Activated naive CD8-positive, alpha-beta T cell treated with anti-CD3 and anti-CD28 coated beads, Interleukin-2, amount 10 ng/mL, durations not matched to agents 7 days and 5 days (primary cell): ENCODE measurements at places on chromosomes 7 and 10.

GRCh38 chr10:101941871-101942270 is 98.3 kb upstream of the KCNIP2 start:
- no peak for DNase-seq

GRCh38 chr7:53661645-53662217 is 626.3 kb downstream of the POM121L12 start:
- no peak for DNase-seq

- no peak for DNase-seq
Observed at GRCh38 chr7:43517464-43517863, 65.4 kb upstream of the STK17A start.

DNA sequence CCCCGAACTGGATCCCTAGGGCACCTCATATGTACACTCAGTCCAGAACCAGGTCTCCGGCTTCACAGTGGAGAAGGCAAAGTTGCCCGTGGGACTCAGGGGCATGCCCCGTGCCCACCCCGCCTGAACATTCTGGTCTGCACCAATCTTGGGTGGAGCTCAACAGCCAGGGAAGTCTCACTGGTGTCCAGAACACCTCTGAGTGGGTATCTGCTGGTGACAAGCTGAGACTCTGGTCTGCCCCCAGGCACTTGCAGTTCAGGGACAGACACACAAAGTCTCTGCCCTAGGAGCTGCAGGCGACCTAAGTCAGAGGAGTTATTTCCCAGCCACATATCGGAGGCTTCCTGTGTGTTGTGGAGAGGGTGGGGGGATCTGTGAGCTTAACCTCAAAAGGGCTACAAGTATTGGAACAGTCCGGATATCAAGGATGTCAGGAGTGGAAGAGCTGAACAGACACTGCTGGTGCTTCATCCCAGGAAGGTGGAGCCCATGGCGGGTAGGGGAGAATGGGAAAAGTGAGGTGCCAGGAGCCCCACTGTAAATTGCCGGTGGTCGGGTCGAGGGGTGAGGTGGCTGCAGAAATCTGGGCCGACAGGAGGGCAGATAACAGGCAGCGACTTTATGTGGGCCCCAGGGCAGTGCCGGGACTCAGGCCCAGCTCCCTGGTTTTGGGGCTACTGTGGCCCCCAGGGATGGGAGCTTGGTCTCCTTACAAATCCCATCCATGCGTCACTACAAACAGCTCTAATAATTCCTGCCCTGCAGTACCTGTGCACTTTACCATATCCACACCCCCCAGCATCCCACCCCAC is 8.6 kb upstream of the TLX1 start:
- DNase-seq: no peak

DNA sequence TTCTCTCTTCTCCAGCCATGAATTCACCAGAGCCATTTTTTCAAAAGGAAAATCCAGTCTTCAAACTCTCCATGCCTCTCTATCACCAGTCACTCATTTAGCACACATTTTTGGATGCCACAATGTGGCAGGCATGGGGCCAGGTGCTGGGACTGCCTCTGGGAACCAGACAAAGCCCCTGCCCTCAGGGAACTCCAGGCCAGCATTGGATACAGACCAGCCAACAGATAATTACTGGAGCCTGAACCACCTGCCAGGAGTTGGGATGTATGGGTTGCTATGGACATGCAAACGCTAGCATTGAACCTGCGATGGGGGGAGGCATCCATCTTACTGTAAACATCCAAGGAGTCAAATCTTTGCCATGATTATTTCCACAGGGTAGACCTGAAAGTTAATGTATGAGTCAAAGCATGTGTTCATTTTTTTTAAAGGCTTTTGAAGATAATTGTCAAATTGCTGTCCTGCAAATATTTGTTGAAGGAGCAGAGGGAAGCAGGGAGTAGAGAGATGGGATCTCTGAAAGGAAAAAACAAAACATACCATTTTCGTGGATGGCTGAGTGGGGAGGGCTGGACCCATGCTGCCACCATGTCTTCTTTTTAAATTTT is 43.2 kb downstream of the SRRM3 start:
- DNase-seq: no peak

DNA sequence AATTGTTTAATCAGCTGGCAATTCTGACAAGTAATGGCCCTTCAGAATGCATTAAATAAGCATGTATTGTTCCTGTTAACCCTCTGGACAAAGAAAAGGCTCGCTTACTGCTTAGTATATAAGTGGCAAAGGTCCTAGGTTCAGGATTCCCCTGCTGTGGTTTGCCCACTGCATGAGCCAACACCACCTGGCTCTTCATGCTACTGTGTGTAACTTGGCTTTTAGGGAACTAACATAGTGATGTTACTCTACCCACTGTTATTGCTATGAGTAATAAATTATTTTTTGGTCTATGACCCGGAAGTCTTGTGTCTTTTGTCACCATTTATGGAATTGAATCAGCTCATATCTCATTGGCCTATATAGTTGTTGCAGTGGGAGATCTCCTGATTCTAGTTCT is 791.7 kb upstream of the PHF14 start:
- DNase-seq: no peak

DNA sequence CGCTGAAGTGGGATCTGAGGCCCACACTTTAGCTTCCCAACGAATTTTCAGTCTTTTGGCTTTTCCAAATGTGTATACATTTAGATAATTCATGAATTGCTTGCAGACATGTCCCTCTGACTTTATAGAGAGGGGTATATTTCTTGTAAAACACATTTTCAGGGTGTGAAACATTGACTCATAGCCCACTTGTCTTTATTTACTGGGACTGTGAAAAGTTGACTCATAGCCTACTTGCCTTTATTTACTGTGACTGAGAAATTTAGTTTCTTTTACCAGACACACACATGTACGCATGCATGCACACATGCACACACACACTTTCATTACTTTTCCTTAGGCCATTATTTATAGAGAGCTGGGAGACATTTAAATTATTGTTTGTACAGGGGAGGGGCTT is 79.1 kb downstream of the VTI1A start:
- no peak for DNase-seq

- no peak for DNase-seq
Observed at GRCh38 chr7:44094883-44095592, 9.1 kb upstream of the AEBP1 start.

DNA sequence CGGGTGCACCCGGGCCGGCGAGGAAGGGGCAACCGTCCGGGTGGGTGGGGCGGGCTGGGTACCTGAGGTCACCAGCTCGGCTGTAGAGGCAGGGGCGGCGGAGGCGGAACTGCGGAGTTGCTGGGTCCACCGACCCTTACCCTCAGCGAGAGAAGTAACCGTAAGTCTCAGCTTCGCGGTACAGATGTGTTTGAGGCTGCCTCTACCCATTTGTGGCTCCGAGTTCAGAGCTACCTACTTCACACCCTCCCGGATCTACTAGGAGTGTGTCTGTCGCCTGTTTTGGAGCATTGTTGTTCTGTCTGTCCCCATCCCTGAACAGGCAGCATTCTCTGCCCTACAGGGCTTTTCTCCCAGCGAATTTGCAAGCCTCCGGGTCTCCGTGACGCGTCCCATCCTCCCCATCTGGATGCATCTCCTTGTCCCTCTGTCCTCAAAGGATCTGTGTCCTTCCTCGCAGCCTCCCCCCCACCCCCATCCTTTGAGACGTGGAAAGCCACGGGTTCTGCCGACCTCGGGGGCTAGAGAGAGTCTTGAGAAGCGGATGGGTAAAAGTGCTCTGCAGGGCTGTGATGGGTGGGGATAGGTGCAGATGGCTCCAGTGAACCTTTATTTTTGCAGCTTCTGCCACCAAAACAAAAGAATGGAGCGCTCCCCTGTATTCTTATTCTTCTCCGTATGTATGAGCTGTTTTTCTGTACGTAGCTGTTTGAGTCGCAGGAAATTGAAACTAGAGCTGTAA is 757 bp downstream of the ANKIB1 start:
- no peak for DNase-seq

DNA sequence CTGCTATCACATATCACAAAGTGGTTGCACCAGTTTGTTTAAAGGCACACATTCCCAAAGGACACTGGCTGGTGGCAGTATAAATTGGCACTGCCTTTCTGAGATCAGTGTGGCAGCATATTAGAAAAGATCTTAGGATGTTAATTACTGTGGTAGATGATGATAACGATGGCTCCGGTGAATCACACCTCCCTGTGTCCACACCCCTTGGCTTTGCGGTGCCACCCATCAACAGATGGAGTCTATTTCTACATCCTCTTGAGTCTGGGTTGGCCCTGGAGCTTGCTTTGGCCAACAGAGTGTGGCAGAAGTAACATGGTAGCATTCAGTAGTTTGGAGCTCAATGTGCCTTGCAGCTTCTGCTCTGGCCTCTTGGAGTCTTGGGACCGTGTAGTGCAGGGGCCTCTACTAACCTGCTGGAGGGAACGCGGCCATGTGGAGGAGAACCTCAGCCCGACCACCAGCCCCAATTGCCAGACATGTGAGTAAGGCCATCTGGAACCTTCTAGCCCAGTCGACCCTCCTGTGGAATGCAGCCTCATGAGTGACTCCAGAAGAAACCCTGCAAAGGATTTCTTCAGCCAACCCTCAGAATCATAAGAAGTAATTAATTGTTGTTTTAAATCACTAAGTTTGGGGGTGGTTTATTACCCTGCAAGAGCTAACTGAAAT is 27.2 kb upstream of the PLEKHA1 start:
- no peak for DNase-seq

- DNase-seq: peak; percentile 52
Observed at GRCh38 chr10:70540089-70540788, 61.7 kb downstream of the PALD1 start.

GRCh38 chr10:88333248-88333630 is 249.9 kb downstream of the RNLS start:
- no peak for DNase-seq

GRCh38 chr10:102461187-102462054 is 10.1 kb upstream of the C10orf95 start:
- DNase-seq: peak; percentile 94

DNA sequence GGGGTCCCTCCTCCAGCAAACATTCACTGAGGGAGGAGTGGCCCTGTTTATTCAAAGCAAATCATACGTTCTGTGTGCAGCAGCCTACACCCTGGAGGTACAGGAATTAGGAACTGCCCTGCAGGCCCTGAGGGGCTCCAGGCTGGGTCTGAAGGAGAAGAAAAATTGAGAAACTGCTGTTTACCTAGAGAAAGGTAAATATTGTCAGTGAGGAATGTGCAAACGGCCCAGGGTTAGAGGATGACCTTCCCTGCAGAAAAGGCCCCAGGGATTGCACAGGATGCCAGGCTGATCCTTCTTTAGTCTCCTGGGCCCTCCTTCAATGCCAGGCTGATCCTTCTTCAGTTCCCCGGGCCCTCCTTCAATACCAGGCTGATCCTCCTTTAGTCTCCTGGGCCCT is 5.7 kb downstream of the CALML5 start:
- no peak for DNase-seq

DNA sequence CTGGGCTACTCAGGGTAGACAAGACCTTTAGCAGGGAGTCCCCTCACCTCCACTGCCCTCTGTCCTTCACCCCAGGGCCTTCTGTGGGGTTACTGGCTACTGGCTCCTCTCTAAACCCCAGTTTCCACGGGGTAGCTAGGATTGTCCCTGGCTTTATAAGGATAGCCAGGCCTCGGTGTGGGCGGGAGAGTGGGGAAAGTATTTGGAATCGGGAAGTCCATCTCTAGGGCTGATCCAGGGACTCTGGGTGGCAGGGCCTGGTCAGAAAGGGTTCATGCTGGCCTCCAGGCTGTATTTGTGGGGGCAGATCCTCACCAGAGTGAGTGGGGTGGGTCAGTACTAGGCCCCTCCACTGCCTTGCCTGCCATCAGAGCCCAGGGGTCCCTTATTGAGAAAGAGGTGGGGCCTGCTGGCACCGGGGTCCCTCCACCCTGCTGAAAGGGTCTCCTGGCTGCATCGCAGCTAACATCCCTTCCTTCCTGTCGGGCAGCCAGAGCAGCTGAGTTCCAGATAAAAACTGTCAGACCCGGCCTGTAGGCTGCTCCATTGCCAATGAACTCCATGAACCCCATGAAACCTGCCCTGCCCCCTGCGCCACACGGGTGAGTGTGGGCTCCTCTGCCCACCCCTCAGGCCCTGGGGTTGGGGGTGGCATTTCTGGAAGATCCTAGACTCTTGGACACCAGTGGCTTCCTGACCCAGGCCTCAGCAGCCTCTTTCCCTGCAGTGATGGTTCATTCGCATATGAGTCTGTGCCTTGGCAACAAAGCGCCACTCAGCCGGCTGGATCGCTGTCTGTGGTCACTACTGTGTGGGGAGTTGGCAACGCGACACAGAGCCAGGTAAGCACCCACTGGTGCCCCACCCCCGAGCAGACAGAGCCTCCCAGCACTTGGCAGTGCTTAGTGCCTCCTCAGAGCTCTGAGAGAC is 7.3 kb downstream of the ZMIZ2 start:
- DNase-seq: no peak

DNA sequence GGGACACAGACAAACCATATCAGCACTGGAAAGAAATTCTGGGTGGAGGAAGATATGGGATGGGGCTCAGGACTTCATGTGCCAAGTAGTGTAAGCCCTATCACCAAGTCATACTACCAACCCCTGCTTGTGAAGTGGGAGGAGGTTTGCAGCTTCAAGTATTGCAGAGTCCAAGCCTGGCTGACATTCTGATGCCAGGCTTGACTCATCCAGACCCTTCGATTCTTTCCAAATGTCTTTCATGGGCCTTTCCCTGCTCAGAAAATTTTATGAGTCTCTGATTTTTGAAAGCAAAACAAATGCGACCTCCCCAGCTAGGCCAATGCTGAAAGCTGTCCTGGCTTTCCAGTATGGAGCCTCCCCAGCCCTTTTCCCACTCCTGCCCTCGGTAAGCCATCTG is 45.1 kb upstream of the SMNDC1 start:
- DNase-seq: no peak

DNA sequence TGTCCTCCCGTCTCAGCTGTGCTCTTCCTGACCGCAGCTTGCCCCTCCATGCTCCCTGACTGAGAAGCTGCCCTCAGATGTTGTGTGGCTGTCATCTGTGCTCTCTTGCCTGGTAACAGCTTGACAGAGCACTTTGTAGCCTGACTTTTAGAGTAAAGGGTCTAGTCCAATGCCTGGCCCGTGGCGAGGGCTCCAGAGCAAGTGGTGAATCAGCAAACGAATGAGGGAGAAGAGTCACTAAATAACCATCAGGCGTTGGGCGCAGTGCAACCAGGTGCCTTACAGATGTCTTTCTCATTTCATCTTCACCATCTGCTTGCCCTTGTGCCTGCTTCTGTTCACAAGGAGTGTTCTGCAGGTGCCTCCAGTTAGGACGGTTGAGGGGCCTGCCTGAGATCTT is 45.6 kb downstream of the MKI67 start:
- no peak for DNase-seq

GRCh38 chr10:44066527-44067255 is 318.2 kb downstream of the CXCL12 start:
- DNase-seq: no peak
